ENCODE measurements at places on chromosomes 13 and 19. TPM values are rescaled to one million over a fixed set of nuclear protein-coding genes. Genes with fewer than 3 reads are reported as not detected.

PPM1N gene
- 1.7 TPM for total RNA-seq

SLITRK6 gene
- 16.8 TPM for total RNA-seq

ZNF765 gene
- total RNA-seq, result 12.2 TPM

WASF3 gene
- total RNA-seq, result 5.8 TPM

DNA sequence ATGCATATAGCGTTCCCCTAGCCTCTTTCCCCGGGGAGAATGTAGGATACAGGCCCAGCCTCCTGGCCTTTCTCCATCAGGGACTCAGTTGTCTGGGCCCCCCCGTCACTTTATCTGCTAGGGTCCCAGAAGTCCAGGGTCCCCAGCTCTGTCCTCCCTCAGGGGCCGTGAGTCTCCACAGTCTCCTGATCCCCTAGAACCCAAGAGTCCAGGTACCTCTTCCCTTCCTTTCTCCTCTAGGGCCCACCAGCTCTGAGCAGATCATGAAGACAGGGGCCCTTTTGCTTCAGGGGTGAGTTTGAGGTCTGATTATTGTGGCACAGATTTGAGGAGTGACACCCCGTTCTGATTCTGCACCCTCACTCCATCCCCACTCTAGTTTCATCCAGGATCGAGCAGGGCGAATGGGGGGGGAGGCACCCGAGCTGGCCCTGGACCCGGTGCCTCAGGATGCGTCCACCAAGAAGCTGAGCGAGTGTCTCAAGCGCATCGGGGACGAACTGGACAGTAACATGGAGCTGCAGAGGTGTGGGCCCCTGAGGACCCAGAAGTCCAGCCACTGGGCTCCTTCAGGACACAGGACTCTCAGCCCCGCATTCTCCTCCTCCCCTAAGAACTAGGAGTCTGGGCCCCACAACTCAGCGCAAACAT, 758 bp downstream of the BAX start:
- no peak for DNase-seq

- no peak for DNase-seq
These were observed 10.1 kb downstream of the NLRP12 start for GRCh38 chr19:53813996-53814395.

DNA sequence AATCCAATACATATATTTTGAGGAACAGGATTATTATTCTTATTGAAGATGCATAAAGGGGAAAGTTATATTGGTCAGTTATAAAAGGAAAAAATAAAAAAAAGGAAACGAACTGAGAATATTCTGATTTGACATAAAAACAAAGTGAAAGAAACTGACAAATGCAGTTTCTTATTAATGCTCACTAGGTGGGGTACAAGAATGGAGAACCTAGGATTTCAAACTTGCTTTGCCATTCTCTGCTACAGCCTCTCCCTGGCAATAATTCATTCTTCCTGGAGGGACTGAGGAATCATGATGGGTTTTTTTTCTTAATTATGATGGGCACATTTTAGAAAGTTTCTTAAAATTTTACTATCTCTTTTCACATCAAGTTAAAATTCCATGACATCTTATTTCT, 154.9 kb downstream of the PCDH9 start:
- DNase-seq, result no peak
